Activated B cell treated with CpG ODN at 0.5 μM for 24 hours (primary cell): ENCODE measurements at places on chromosomes 11 and 22. TPM values are rescaled to one million over a fixed set of nuclear protein-coding genes. Genes with fewer than 3 reads are reported as not detected.

The PRG2 gene
- total RNA-seq, result 0.76 and 1.1 TPM in 2 replicates

The TECTA gene
- 0.24 and 0.27 TPM in 2 replicates for total RNA-seq

The LGALS12 gene
- not detected in 2 replicates for total RNA-seq

The PGA5 gene
- not detected in 2 replicates for total RNA-seq

The IL17REL gene
- total RNA-seq, result 0.15 and 0.31 TPM in 2 replicates

The FOXRED2 gene
- total RNA-seq, result 3.9 and 6.5 TPM in 2 replicates

The EMID1 gene
- not detected in 2 replicates for total RNA-seq
